Activated T-helper 1 cell treated with anti-CD3 and anti-CD28 coated beads, Interleukin-12 subunit alpha, Interleukin-12 subunit beta, Interleukin-2, Interleukin-4 antibody, amounts not matched to agents 30 ng/mL and 10 ng/mL and 1 ng/mL, durations not matched to agents 14 hours and 24 hours and 36 hours (primary cell): ENCODE measurements at places on chromosomes 13 and 19.
A peak's percentile ranks its signal among the peaks of the same experiment; 100 is the strongest.

GRCh38 chr19:31312677-31313244 lies 36.5 kb downstream of the TSHZ3 start:
- no peak for DNase-seq

GRCh38 chr13:110470272-110471009 lies 91.1 kb downstream of the RAB20 start:
- DNase-seq: no peak

GRCh38 chr13:45166858-45167257 lies 34.0 kb downstream of the KCTD4 start:
- DNase-seq: no peak

DNA sequence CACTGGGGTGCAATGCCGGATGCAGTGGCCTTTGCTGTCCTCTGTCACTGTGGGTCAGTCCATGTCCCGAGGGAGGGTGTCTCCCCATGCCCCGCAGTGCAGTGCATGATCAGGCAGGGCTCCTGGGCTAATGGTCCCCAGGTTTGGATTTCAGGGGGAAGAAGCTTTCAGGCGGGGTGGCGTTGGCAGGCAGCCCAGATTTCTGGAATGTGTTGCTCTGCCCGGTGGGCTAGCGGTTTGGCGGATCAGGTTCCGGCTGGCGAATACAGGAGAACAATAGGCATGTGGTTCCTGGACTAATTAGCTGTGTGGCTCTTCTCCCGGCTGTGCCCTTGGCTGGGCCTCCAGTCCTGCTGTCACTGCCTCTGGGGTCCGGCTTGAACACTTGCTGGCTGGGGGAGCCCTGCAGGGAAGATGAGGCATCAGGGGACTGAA lies 141.3 kb downstream of the FGF9 start:
- no peak for DNase-seq

DNA sequence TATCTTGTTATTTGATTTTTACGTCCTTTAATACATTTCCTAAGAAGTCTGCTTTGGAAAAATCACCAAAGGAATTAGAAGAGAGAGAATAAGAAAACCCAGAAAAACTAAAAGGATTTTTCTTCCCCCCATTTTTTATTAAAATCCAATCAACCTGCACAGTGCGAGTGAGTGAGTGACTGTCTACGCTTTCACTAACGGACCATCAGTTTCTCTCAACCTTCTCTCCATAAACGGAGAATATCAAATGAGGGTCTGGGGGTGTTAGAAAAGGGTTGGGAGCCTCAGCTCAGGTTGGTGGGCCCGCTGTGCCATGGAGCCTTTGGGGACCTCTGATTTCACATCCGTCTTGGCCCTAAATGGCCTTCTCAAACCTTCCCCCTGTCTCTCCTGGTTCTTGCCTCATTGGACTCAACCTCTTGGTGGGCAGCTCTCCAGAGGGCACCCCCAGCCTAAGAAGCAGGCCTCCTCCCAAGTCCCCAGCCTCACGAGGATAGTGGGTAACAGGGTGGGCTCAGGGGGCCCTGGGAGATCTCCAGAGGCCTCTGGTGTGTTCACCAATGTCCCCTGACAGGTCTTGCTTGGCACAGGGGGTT lies 763 bp upstream of the LRP3 start:
- no peak for DNase-seq

- no peak for DNase-seq
Observed at GRCh38 chr13:100240109-100240779, 151.4 kb downstream of the PCCA start.

- no peak for DNase-seq
Observed at GRCh38 chr13:100880166-100880565, 205.6 kb upstream of the TMTC4 start.

GRCh38 chr13:113667771-113668490 lies 912 bp downstream of the GRK1 start:
- DNase-seq: no peak

- DNase-seq: no peak
Observed at GRCh38 chr19:435707-436412, 25.0 kb downstream of the SHC2 start.

GRCh38 chr19:3518659-3519058 lies 12.5 kb downstream of the FZR1 start:
- DNase-seq: no peak

GRCh38 chr19:29878973-29879654 lies 62.9 kb upstream of the URI1 start:
- DNase-seq: no peak

- peak; percentile 22 for DNase-seq
Observed at GRCh38 chr19:54430306-54431254, 15.3 kb downstream of the TTYH1 start.

DNA sequence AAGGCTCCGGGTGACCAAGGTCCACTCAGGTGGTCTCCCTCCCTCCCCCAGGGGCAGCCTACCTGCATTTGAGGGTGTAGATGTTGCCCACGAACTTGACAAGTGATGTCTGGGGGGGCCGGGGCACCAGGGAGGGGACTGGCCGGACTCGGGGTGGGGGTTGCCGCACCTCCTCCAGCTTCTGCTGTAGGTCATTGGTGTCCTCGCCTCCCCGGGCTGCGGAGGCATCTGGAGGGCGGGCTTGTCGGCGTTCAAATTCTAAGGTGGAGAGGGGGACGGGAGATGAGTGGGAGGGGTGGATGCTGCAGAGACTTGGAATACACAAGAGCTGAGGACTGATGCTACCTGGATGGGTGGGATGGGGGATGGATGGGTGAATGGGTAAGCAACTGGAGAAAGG lies 5.3 kb upstream of the AKAP8L start:
- no peak for DNase-seq

GRCh38 chr13:49314344-49314882 lies 66.7 kb downstream of the CDADC1 start:
- no peak for DNase-seq

DNA sequence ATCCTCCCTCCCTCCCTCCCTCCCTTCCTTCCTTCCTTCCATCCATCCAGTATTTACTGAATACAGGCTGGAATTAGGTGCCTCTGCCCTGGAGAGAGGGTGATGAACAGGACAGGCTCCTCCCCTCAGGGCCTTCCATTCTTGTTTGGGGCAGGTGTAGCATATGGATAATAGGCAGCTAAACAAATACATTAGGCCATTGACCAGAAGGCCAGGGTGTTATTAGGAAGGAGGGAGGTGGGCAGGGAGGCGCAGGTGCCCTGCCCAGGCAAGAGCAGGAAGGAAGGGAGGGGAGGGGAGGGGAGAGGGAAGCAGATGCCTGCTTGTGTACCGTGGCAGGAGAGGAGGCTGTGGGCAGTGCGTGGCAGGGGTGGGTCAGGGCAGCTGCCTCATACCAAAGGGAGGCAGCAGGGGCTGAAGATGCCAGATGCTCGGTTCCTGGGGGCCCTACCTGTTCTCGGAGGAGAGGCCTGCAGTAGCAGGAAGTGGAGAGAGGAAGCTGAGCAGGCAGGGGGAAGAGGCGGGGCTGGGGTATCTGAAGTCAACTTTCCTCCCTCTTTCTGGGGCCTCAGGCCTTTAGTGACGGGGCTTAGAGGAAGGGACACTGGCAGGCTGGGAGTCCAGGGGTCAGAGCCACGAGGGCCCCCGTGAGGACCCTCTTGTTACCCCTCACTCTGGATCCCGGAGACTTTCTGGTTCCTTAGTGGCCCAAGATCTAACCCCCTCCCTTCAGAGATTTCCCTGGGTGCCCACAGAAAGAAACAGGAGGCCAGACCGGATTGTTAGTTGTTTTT lies at the start of gene RINL:
RINL (minus strand) TSS at position 495 of the 794 bp plus-strand sequence. CDS start 1,533 bp downstream, outside the sequence.
- peak; percentile 58 for DNase-seq

DNA sequence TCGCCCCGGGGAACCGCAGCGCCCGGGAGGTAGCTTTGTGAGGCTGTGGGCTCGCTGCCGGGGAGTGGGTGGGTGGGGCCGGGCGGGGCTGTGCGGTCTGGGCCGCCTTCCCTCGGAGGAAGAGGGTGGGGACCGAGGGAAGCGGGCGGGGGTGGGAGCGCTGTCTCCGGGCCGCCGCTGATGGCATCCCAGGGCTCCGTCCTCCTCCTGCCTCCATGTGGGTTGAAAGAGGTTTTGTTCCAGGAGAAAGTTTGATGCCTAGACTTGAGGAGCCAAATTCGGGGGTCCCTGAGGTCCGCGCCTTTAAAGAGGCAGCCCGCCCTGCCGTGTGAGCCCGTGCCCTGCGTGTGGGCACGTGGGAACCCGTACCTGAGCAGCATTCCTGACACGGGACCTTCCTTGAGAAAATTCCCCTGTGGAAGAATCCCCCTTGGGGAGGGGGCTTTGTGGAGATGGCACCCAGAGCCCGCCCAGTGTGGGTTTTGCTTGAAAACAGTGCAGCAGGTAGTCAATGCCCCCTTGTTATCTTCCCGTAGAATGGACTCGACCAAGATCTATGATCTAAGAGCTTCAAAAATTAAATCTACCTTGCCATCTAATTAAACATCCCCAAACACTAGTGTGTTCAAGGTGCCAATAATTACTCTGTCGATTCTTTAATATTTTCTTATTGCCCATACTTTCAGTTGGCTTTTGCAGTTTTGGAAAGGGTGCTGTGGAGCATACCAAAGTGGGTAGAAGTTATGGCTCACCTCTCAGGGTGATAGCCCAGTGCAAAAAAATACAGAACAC lies 107.8 kb downstream of the RXFP2 start:
- DNase-seq: no peak

GRCh38 chr13:110784704-110785103 lies 71.2 kb downstream of the ING1 start:
- no peak for DNase-seq

DNA sequence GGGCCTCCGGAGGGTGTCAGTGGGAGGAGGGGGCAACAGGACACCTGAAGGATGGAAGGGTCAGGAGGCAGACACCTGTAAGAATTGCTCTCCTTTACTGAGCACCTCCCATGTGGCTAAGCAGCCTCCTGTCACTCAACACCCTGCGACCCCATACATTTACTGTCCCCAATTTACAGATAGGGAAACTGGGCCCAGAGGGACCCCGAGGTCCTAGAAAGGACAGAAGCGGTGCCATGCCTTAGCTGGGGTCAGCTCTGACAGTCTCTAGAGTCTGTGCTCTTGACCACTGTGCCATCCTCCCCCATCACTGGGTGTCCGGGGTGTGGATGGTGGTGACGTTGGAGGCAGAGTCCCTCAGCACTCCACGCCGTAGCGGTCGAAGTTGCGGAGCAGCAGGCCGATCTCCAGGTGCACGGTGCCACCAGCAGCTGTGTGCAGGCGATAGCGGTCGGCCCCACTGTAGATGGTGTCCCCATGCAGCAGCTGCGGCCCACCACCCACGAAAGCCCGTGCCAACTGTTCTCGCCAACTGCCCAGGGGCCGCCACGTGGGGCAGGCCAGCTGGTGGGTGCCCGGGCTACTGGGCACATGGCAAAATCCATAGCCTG lies 726 bp upstream of the TGFB1 start:
- DNase-seq: no peak

DNA sequence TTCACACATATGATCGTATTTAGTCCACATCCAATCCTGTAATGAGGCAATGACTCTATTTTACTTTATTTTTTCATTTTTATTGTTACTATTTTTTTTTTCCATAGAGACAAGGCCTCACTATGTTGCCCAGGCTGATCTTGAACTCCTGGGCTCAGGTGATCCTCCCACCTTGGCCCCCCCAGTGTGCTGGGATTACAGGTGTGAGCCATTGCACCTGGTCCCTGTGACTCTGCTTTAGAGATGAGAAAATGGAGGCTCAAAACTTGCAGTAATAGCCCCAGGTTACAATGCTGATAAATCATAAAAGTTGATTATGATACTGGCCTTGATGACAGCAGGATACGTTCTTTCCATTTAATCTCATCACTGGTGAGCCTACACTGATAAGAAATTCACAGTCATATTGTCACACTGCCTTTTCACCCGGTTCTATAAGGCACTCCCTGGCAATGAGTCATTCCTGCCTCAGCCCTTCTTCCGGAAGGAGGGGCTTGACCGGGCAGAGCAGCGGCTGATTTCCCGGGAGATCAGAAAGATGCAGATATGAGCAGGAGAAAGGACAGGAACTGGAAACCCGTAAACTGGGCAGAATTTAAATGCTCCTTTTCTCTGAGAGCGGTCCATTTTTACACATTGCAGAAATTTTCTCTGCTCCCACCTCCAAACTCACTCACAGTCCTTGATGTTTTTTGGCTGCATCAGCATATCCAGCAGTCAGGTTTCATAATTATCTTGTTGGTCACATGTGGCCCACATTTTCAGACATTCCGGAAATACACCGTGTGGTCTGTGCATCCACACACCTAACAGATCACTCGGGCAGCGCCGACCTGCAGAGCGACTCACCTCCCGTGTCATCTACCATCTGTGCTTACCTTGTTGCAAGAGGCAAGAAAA lies 616.4 kb downstream of the EFNB2 start:
- no peak for DNase-seq

DNA sequence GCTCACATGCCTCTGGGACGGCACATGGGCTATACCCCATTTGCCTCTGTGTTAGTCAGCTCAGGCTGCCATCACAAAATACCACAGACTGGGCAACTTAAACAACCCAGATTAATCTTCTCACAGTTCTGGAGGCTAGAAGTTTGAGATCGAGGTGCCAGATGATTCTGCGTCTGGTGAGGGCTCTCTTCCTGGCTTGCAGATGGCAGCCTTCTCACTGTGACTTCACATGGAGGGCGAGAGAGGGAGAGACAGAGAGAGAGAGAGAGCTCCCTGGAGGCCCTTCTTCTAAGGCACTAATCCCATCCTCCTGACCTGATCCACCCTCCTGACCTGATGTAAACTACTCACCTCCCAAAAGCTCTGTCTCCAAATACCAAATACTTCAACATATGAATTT lies 55.0 kb downstream of the GPR12 start:
- no peak for DNase-seq

DNA sequence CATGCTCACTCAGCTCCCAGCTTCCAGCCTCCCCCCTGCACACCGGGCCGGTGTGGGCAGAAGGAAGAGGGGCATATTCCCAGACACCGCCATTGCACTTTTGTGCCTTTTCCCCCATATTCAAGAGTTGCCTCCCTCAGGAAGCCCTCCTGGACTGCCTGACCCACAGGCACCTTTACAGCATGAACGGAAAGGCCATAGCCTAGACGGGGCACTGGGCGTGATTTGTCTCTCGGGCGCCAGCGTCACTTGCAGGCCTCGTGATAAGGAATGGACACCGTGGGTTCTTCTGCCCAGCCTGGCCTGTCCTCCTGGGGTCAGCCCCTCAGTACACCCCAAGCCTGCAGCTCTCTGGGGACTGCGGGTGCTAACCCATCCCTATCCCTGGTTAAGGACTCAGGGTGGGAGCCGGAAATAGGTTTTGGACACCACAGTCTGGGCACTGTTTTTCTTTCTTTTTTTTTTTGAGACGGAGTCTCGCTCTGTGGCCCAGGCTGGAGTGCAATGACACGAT lies 933 bp upstream of the UQCR11 start:
- DNase-seq: no peak

DNA sequence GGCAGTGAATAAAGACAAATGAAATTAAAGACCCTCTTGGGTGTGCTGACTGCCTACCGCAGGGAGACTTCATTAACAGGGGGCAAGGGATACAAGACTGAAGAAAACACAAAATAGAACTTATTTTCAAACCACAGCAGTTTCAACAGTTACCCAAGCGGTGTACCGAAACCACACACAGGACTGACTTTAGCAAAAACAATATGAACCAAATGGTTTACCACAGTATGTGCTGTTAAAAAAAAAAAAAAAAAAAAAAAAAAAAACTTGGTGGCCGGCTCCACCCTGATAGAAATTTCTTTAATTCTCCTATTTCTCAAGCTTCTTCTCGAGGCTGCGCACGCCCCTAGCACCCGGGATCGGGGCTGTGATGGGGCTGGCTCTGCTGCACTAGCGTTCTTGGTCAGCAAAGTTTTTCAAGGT lies 42.6 kb downstream of the KLF2 start:
- DNase-seq: peak; percentile 70

- no peak for DNase-seq
Observed at GRCh38 chr19:34273121-34273520, 18.8 kb downstream of the GARRE1 start.

- DNase-seq: no peak
Observed at GRCh38 chr13:110246530-110246929, 60.4 kb downstream of the COL4A1 start.
